ENCODE measurements at places on chromosomes 3 and 15.

DNA sequence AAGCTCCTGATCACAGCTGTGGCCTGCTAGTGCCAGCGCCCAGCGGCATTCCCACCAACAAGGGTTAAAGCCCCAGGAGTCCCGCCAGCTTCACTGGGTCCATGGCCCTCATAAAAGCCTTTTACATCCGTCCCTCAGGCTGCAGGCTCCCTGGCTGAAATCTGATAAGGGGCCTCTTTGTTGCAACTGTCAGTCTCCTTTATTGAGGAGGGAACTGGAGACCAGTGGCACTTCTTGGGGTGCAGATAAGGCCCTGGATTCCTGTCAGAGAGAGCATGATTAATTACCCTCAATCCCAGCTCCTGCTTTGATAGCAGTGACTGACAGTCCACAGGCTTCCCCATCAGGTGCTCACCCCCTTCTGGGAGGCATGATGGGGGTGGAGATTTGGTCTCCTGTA, 30.9 kb upstream of the CLK3 start:
- DNase-seq = no peak

DNA sequence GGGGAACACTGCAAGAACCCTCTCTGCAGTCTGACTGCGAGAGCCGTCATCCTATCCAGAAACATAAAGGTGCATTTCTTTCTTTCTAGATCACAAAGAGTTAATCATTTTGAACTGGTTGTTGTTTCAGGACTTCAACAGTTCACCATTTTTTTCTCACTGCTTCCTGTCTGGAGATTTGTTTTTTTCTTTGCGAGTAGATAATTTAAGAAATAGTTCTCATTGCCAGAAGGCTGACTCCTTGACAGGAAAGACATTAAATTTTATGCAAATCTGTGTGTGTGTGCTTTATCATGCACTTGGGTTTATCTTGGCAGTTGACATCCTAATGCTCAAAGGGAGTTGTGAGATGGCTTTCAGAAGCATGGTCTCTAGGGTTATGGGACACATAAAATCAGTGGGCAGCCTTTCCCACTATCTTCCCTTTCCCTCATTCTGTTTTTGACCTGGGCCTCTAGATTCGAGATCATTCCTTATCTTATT, 123.5 kb upstream of the TBL1XR1 start:
- DNase-seq = no peak

DNA sequence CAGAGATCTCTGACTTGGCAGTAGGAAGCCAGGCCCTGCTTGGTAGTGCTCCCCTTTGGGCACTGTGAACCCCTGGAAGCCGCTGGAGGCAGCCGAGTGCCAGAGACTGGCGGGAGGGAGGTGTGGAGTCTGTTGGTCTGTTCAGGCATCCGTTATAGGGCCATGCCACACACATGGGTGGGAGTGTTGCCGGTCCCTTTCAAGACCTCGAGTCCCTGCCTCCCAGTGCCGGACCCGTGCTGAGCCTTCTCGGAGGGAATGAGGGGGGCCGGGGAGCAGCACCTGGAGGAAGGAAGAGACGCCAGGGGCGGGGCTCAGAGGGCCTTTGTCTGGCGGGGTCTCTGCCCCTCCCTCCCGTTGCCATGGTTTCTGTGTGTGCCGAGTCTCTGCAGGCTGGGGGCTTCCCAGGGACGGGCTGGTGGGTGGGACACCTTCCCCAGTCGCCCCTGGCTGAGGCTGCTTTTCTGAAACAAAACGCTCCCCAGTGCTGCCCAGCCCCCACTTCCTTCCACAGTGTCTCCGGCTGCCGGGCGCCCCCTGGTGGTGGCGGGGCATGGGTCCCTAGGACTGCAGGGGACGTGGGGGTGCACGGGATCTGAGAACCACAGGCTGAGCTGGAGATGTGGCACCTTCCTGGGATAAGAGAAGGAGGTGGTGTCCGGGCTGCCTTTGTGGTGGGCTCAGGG, 10.0 kb downstream of the GNAI2 start:
- DNase-seq = no peak

GRCh38 chr3:15982667-15983196, 185.0 kb upstream of the ANKRD28 start:
- DNase-seq = peak; percentile 81

- no peak for DNase-seq
Observed at GRCh38 chr15:27601239-27601960, 497.7 kb downstream of the OCA2 start.

- no peak for DNase-seq
Observed at GRCh38 chr15:91946581-91947292, 93.2 kb downstream of the SLCO3A1 start.

- DNase-seq = no peak
Observed at GRCh38 chr15:82910721-82911120, 41.8 kb downstream of the HOMER2 start.

GRCh38 chr3:23198801-23199200, 4.3 kb upstream of the UBE2E2 start:
- DNase-seq = peak; percentile 12

- peak; percentile 9 for DNase-seq
Observed at GRCh38 chr15:47870956-47871625, 153.8 kb downstream of the SEMA6D start.

- no peak for DNase-seq
Observed at GRCh38 chr3:82055792-82056191, 294.3 kb upstream of the GBE1 start.

DNA sequence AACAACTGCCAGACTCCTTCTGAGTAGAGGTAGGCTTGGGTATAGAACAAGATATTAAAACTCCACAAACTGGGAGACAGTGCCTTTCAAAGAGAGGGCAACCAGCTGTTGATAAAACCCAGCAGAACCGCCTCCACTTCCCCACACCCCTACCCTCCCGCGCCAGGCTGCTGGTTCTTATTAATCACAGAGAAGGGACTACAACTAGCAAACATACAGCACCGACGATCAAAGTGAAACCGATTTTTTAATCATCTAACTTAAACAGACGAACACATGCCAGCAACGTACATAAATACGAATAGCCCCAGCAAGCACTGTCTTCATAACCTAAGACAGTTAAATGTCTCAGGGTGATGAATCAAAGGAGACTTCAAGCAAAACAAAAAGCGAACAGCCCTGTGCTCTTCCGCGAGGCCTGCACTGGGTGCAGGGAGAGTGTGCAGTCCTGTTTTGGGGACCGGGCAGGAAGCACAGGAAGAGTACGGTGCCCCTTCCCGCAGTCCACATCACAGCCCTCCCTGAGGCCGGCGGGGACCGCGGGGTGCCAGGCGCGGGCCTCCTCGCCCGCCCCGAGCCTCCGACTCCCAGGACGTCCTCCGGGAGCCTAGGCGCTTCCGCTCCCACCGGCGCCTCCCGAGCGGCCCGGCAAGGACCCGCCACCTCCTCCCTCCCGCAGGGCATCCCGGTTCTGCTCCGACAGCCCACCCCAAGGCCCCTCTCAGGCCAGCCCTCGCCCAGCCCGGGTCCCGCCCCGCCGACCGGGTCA, 75.1 kb upstream of the VGLL4 start:
- DNase-seq = no peak

- no peak for DNase-seq
Observed at GRCh38 chr3:142706321-142707127, 17.3 kb upstream of the TRPC1 start.

Data from BJ (cell line).